Glutamatergic neuron (in vitro differentiated cells): ENCODE measurements at places on chromosomes 13 and 19.
A peak's percentile ranks its signal among the peaks of the same experiment; 100 is the strongest.

GRCh38 chr19:19493841-19494546 lies 21.4 kb downstream of the TSSK6 start:
- no peak for DNase-seq

DNA sequence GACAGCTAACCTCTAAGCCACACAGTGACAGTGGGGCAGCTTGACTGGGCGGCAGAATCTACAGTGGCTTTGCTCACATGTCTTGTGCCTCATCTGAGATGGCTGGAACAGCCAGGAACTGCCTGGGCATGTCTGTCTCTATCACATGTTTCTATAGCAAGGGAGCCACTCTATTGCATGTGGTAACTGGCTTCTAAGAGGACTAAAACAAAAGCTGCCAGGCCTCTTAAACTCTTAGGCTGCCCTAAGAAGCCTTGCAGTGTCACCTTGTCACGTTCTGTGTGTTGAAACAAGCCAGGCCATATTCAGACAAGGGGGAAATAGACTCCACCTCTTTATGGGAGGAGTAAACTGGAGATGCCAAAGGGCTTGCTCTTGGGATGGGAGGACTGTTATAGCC lies 122.9 kb upstream of the MAB21L1 start:
- DNase-seq: no peak

- no peak for DNase-seq
Observed at GRCh38 chr13:41708713-41709112, 251.4 kb downstream of the RGCC start.

DNA sequence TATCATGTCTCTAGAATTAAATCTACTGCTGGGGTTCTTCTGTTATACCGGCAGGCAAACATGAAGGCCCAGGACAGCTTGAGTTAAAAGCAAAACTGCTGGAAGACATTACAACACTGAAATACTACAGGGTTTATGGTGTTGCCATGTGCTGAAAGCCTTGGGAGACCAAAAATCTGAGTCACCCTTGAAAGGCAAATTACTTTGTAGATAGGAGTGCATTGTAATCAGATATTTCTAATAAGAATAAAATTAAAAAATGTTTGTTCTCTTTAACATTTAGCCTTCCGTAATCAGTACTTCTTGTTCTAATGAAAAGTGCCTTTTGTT lies 181.3 kb downstream of the PCDH9 start:
- no peak for DNase-seq

- DNase-seq: peak; percentile 32
Observed at GRCh38 chr19:48290401-48290770, 20.5 kb downstream of the ZNF114 start.

DNA sequence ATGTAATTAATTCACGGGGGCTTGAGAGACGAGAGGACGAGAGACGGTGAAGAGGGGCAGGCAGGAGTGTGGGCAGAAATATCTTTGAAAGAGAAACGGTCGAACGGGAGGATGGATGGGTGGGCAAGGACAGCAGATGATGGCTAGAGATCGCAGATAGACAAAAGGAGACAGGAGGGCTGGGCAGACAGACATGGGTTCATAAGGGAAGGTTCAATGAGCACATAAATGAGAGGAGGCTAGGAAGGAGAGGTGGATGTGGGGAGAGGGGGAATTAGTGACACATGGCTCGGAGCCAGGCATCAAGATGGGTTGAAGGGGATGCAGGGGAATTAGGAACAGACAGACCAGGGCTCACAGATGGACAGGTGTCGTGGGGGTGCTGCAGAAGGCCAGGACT lies 1.1 kb downstream of the SYT3 start:
- DNase-seq: no peak

DNA sequence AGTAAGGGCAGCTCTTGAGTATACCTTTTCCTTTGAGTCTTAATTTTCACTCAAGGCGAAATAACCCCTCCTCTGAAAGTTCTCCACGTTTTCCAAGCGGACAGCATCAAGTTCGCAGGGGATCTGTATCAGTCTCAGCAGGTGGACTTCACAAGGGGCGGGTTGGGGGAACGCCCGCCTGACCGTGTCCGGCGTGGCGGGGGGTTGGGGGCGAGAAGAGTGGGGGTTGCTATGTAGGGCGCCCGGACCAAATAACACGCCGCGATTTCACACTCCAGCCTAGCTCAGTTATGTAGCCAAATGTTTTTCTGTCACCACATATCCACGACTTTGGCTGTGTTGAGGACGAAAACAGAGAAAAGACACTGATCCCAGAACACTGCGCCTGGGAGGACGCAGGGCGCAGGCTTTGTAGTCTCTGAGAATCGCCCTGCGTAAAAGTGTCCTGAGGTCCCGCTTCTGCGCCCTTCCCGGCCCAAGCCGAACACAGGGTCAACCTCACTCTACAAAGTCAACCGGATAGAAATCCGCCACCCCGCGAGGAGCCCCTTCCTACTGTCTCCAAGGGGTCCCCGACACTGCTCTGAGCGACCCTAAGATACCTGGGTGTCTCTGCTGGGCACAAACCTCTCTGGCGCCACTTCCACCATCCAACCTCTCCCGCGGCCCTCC lies 524 bp downstream of the RUBCNL start:
- no peak for DNase-seq

DNA sequence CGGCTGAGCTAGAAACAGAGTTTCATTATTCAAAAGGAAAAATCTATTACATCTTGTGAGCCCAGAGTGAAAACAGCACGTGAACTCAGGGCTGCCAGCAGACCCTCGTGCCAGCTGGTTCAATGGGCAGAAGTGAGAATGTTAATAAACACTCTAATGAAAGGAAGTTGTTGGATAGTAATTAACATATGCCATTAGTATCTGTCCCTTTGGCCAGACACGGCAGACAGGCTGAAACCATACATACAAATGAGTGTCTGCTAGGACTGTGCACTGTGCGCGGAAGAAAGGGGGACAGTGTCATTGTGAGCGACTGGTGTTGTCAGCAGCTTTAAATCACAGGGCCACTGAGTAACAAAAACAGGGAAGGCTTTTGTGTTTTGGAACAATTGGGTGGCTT lies 121.9 kb upstream of the TSC22D1 start:
- DNase-seq: no peak

DNA sequence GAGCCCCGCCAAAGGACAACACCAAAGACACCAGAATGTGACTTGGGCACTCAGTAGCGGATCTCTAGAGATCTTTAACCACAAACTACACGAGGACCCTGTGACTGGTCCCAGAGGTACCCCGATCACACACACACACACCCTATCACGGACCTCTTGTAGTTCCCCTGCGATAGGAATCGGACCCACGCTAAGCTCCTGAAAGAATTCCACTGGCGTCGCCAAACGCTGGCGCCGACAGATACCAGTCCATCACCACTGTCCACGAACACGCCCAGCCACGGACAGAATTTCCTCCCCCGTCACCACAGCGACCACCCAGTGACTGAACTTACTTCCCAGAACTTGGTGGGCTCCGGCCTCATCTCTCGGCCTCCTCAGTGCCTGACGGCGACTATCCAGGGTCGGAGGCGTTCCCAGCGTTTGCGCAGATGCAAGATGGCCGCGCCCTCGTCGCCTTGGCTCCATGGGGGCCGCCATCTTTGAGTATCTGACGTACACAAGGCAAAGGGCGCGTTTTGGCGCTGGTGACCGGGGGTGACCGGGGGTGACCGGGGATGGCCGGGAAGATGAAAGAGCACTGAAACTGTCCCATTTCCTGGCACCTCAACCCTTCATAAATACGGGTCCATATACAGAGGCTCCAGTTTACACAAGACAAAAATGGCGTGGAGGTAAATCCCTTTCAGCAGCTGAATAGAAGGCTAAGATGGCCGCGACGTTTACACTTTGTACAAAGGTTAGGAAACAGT lies at the start of gene ZNF615:
Gene ZNF615 (minus strand): TSS at position 406 of the 752 bp plus-strand sequence. CDS start 4,500 bp downstream, outside the sequence.
- peak; percentile 93 for DNase-seq

DNA sequence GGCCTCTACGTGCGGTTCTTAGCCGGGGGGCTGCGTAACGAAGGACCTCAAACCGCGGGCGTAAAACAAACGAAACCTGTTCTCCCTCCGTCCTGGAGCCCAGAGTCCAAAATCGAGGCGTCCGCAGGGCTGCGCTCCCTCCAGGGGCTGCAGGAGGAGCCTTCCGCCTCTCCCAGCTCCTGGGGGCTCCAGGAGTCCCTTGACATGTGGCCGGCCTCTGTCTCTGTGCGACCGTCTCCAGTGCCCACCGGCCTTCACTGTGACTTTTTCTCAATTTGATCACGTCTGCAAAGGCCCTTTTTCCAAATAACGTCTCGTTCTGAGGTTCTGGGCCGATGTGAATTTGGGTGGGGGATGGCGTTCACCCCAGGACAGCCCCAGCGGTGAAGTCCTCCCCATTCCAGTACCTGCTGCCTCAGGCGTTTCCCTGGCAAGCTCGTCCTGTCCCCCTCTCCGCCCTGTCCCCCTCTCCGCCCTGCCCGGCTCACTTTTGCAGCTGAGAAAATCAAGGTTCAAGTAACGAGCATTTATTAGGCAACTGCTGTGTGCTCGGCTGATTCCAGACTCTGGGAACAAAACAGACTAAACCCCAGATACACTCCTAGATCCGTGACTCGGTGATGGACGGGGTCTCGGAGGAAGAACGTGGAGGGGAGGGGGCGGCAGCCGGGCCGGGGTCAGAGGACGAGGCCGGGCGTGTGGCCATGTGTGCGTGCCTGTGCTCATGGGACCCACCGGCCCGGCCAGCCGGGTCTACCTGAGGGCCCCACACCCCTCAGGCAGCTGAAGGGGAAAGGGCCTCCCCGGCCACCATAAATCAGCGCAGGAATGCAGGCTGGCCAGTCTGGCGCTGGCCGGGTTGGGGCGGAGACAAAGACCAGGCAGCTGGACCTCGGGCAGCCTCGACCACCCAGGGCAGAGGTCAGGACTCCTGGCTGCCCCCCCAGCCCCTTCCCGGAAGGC lies 28.1 kb upstream of the WDR18 start:
- DNase-seq: peak; percentile 56

DNA sequence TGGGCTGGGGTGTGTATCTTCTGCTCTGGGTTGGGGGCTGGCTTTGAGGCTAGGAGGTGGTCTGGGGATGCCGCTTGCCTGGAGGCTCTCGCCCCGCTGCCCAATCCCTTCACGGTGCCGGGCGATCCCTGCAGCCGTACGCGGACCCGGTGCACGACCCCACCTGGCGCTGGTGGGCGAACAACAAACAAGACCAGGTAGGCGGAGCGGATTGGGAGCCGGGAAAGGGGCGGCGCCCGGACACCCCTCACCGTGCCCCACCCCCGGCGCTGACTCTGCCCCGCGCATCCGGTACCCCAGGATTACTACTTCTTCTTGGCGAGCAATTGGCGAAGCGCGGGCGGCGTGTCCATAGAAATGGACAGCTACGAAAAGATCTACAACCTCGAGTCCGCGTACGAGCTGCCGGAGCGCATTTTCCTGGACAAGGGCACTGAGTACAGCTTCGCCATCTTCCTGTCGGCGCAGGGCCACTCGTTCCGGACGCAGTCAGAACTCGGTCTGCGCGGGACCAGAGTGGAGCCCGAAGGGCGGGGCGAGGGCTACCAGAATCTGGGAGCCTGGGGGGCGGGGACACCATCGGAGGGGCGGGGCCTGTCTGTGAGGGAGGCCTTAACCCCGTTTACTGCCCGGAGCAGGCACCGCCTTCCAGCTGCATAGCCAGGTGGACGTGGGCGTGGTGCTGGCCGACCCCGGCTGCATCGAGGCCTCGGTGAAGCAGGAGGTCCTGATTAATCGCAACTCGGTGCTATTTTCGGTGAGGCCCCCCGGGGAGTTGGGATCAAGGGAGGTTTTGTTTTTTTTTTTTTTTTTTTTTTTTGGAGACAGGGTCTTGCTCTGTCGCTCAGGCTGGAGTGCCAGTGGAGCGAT lies 12.1 kb upstream of the PSMD8 start:
- DNase-seq: peak; percentile 91

DNA sequence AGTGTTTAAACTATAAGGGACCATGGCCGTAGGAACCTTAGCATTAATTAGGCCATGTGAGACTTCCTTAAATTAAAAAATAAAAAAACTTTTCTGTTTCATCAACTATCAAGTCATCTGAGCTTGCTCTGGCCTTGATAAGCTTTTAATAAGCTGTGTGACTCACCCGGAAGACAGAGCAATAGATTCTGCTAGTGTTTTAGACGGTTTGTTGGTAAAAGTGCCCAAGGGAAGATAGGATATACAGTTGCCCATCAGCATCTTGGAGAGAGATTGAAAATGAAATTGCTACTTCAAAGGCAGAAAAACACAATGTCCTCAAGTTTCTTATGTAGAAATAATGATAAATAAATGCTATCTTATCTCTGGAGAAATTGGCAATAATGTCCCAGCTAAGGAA lies 31.2 kb upstream of the RCBTB2 start:
- DNase-seq: no peak

DNA sequence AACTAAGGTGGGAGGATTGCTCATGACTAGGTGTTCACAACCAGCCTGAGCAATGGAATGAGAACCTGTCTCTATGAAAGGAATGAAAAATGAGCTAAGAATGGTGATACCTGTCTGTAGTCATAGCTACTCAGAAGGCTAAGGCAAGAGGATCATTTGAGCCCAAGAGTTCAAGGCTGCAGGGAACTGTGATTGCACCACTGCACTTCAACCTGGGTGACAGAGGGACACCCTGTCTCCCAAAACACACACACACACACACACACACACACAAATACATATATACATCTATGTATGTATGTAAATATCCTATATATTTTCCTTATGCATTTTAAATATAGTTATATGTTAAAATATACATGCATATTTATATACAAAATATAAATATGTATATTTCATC lies 7.4 kb upstream of the ZNF433 start:
- no peak for DNase-seq

- DNase-seq: no peak
Observed at GRCh38 chr13:91304741-91305140, 42.7 kb upstream of the MIR17HG start.

DNA sequence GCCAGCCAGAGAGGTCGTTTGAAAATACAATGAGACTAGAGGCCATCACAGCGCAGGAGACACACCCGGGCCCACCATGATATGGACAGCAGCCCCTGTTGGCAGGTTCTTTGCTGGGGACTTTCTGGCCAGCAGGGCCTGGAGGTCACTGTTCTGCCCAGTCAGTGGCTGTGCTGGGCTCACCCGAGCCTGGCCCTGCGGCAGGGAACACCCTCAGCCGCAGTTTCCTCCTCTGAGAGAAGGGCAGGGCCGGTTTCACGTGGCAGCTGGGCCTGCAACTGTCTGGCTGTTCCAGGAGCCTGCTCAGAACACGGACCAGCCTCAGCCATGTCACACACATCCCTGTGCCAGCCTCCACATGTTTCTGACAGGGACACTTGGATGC lies 39.4 kb downstream of the ADPRHL1 start:
- DNase-seq: no peak

DNA sequence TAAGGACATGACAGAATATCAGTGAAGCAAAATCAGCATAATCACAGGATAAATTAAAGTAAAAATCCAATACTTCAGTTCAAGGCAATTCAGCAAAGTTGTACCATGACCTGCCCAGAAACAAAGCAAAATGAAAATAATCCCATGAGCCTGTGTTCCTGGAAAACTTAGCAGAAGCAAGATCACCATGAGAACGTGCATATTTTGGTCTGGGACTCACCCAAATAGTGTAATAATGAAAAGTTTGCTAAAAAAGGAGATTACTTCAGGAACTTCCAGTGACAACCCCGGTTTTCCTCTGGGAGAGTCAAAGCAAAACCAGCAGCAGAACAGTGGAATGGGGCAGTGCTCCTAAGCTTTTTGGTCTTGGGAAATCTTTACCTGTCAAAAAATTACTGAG lies 14.9 kb upstream of the RPL21 start:
- no peak for DNase-seq
